Osteoblast (primary cell): ENCODE measurements at places on chromosomes 1 and 21.
A peak's percentile ranks its signal among the peaks of the same experiment; 100 is the strongest.

GRCh38 chr21:41895643-41896493 lies 16.7 kb upstream of the PRDM15 start:
- peak; percentile 80 for DNase-seq

- DNase-seq: no peak
Measured at GRCh38 chr1:22778862-22779520, 68.4 kb downstream of the EPHB2 start.

DNA sequence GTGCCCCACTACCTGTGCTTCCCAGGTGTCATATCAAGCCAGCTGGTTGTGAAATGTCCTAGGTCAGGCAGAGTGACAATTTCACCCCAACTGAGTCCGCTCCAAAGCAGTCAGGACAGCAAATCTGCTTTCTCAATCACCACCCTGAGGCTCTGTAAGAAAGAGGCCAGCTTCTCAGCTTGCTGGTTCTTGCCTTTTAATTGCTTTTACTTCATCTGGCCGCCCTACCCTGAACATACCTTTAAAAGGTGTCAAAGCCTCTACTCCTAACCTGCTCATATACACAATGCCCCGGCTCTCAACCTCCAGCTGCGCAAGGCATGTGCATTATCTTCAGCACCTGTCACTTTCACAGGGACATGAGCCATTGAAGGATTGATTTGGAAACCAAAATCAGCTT lies 581.6 kb downstream of the NPHP4 start:
- no peak for DNase-seq

GRCh38 chr1:12450756-12451559 lies 167.1 kb downstream of the DHRS3 start:
- DNase-seq: no peak

GRCh38 chr1:238826891-238827290 lies 559.5 kb upstream of the CHRM3 start:
- no peak for DNase-seq

DNA sequence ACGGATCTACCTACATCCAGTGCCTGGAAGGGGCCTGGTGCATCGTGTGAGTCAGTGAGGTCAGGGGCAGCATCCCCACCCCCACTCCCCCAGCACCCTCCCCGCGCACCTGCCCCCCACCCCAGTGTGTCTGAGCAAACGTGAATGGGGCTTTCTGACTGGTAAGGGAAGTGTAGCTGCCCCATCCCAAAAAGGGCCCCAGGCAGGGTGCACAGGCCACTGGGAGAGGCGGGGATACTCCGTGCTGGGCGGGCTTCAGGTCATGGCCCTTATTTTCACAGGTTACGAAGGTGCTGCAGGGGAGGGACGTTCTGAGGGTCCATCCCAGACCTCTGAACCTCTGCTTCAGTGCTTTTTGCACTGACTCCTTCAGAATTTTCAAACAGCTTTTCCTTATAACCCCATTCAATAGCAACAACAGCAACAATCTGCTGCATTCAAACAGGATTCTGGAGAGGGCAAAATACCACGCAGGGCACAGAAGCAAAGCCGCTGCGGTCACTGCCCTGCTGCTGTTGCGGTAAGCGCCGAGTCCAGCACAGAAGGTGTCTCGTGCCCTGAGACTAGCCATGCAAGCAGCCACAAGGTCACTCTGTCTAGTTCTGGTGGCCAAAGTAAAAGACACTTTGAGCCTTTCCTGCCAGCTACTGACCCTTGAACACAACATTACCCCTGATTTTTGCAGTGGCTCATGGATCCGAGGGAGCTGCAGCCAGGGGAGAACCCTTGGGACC lies 10.3 kb downstream of the TTC34 start:
- DNase-seq: peak; percentile 66

DNA sequence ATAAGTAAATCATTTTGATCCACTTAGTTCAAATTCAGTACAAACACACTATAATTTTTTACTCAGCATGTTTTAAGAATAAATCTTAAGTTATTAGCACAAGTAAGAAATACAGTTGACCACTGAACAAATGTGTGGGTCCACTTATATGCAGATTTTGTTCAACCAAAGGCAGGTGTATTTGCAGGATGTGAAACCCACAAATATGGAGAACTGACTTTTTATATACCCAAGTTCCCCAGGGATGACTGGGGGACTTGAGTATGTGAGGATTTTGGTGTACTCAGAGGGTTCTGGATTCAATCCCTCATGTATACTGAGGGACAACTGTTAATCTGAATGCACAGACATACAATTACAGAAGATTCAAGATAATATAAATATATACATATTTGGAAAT lies 25.7 kb upstream of the ERICH3 start:
- DNase-seq: no peak

DNA sequence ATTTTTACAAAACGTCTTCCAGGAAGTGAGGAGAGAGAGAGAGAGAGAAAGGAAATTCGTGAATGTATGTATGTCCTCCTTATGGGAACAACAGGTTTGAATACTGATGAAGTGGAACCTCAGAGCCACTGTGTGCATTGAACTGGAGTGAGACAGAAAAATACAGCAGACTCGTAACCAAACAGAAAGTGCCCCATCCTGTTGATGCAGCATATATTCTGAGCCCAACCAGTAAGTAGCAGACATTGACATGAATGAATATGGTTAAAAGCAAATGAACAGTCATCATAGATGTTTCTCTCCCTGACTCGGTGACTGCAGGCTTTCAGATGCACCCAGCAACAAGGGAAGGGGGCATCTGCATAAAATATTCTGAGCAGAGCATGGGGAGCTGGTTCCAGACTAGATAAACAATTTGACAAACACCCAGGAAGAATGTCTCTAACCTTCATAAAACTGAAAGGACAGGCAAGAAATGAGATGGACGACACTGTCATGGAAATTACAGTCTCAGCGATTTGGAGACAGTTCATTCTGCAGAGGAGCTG lies 471.0 kb upstream of the PBX1 start:
- DNase-seq: no peak

GRCh38 chr1:30748098-30748698 lies 9.4 kb downstream of the LAPTM5 start:
- DNase-seq: peak; percentile 68

- no peak for DNase-seq
Measured at GRCh38 chr21:40681164-40681859, 165.6 kb downstream of the DSCAM start.

GRCh38 chr1:204073837-204074273 lies 940 bp downstream of the SOX13 start:
- peak; percentile 89 for DNase-seq

DNA sequence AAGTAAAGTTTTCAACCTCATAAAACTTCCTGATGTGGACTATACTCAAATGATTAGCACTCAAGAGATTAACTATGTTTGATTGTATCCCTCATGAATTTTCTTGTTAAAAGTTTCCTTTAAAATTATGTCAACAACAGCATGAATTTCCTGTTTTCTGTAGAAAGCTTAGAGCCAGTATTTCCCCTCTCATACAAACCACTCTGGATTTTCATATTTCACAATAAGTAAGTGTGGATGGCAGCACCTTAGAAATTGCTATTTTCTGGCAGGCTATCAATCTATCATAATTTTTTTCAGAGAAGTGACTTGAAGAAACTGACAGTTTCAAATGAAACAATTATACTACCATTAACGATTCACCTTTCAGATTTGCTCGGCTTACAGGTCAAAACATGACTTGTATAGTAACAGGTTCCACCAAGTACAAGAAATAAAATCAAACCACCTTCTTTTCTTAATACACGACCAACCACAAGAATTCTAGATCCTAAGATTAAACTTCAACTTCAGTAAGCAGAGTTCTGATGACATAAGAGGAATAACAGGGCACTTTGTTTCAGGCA lies 20.8 kb downstream of the ELK4 start:
- DNase-seq: no peak

- no peak for DNase-seq
Measured at GRCh38 chr1:156905176-156905575, 11.7 kb downstream of the PEAR1 start.

GRCh38 chr1:200281201-200281835 lies 128.5 kb downstream of the ZNF281 start:
- DNase-seq: no peak

- no peak for DNase-seq
Measured at GRCh38 chr1:65804584-65804983, 11.9 kb downstream of the PDE4B start.

GRCh38 chr1:94324178-94324544 lies 86.8 kb upstream of the ARHGAP29 start:
- no peak for DNase-seq

- peak; percentile 85 for DNase-seq
Measured at GRCh38 chr1:200211157-200211556, 183.6 kb downstream of the NR5A2 start.

- DNase-seq: no peak
Measured at GRCh38 chr1:231632119-231632518, 5.5 kb downstream of the DISC1 start.

DNA sequence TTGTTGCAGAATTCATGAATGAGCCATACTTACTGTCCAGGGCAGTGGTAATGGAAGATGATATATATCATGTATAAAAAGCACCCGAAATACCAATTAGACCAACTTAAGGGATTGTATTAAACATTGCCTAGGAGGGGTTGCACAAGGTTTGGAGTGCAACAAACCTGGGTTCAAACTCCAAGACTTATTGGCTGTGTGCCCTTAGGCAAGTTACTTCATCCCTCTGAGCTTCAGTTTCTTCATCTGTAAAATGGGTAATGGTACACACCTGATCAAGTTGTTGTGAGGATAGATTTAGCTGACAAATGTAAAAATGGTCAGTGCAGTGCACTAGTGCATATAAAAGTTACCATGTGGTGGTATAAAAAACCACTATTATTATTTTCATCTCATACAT lies 9.8 kb upstream of the PPP1R15B start:
- no peak for DNase-seq

DNA sequence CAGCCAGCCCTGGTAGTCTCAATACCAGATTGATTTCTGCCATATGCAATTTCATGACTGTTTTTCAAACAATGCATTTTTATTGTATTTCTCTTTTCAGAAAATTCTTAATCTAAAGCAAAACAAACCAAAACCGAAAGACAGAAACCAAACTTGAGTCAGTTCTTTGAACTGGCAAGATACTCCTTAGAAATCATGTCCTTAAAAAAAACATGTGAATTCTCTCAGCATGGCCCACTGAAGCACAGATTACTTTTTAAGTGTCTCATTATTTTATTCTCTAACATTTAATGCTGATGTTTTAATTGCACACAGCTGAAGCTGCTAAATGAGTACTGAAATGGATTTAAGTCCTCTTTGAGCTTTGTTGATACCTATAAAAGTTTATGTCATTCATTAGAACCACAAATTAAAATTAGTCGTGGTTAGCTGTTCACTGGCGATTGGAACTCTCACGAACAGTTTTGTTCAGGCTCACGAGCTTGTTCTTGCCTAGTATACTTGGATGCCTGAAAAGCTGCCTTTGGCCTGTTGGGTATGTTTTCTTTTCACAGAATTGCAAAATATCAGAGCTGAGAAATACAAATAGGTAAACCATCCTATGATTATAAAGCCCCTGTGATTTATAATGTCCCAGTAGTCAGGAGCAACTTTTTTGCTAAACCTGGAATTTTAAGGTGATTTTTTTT lies 87.5 kb downstream of the CAMTA1 start:
- DNase-seq: peak; percentile 13
